Fibroblast of gingiva (primary cell): ENCODE measurements at places on chromosomes 4 and X.
A peak's percentile ranks its signal among the peaks of the same experiment; 100 is the strongest.

- peak; percentile 34 for DNase-seq
These were observed 177.7 kb upstream of the PPARGC1A start for GRCh38 chr4:24067367-24068193.

DNA sequence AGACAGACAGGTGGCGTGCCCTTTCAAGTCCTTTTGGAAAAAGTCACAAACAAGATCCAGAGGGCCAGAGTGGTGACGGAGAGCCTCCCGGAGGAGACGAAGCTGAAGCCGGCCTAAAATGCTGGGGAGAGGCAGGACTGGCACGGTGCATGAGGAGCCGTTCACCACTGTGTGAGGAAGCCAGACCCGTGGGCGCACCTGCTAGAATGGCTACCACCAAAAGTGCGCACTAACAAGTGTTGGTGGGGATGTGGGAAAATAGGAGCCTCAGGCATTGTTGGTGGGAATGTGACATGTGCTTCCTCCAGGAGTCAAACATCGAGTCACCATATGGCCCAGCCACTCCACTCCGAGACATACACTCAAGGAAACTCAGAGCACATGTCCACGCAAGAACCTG, 67.4 kb upstream of the HELT start:
- no peak for DNase-seq

GRCh38 chr4:101711590-101712260, 78.8 kb upstream of the BANK1 start:
- no peak for DNase-seq

DNA sequence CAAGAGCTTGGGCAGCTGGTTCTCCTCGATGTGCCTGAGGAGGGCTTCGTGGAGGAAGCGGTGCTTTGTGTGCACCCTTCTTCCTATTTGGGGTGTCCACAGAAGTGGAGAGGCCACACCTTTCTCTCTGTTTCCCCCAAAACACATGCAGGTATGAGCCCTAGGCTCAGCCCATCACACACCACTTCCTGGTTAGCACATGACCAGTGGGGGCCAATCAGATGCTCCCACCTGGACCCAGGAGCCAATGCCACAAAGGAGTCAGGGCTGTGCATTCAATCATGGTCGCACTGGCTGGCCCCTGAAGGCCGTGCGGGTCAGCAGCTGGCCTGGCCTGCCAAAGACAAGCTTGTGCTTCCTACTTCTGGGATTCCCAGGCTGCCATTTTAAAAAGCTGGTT, 51.4 kb downstream of the PPP2R2C start:
- DNase-seq = no peak

- DNase-seq = peak; percentile 63
These were observed 270.9 kb downstream of the SPRY1 start for GRCh38 chr4:123667496-123667895.

- no peak for DNase-seq
These were observed 2.2 kb upstream of the TMPRSS11E start for GRCh38 chr4:68445111-68445510.

DNA sequence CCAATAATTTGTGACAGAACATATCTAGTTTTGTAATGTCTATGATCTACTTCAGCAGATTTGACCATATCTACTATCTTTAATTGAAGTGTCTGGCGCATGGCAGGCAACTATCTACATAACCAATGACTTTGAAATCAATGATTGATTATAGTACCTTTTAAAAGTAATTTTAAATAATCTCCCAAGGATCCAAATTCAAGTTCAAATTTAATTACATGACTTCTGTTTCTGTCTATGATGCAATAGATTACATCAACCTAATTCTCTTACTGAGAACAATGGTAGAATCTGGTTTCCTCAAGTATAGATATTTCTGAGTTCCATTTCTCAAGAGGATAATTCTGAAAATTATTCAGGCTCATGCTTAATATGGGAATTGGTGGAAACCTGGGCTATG, 177.4 kb upstream of the IL15 start:
- DNase-seq = no peak

GRCh38 chr4:186105647-186106321, 1.3 kb downstream of the FAM149A start:
- no peak for DNase-seq

- no peak for DNase-seq
These were observed 97.1 kb downstream of the JADE1 start for GRCh38 chr4:128906581-128906980.

- no peak for DNase-seq
These were observed 37.9 kb downstream of the RGS12 start for GRCh38 chr4:3330707-3331106.

DNA sequence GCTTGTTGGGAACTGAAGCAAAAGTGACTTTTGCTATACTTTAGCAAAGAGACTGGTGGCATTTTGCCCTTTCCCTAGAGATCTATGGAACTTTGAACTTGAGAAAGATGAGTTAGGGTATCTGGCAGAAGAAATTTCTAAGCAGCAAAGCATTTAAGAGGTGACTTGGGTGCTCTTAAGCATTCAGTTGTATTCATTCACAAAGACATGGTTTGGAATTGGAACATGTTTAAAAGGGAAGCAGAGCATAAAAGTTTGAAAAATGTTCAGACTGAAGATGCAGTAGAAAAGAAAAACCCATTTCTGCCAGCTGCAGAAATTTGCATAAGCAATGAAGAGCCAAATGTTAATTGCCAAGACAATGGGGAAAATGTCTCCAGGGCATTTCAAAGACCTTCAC, 21.6 kb downstream of the AIMP1 start:
- no peak for DNase-seq

DNA sequence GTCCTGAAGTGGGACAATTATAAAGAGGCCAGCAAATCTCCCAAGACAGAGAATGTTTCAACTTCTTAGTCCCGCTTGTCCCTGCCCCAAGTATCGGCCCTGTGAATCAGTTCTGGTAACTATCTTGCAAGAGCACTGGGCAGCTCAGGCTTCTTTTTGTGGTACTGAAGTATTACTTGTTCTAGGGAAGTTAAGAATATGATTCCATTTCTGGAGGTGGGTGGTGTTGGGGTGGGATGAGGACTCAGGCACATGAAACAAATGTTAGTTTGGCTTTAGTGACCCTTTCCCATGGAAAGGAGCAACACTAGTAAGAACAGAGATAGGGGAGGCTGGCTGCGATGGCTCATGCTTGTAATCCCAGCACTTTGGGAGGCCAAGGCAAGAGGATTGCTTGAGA, 28.9 kb downstream of the HOPX start:
- no peak for DNase-seq

GRCh38 chr4:93761286-93761685, 67.3 kb upstream of the ATOH1 start:
- DNase-seq = no peak

DNA sequence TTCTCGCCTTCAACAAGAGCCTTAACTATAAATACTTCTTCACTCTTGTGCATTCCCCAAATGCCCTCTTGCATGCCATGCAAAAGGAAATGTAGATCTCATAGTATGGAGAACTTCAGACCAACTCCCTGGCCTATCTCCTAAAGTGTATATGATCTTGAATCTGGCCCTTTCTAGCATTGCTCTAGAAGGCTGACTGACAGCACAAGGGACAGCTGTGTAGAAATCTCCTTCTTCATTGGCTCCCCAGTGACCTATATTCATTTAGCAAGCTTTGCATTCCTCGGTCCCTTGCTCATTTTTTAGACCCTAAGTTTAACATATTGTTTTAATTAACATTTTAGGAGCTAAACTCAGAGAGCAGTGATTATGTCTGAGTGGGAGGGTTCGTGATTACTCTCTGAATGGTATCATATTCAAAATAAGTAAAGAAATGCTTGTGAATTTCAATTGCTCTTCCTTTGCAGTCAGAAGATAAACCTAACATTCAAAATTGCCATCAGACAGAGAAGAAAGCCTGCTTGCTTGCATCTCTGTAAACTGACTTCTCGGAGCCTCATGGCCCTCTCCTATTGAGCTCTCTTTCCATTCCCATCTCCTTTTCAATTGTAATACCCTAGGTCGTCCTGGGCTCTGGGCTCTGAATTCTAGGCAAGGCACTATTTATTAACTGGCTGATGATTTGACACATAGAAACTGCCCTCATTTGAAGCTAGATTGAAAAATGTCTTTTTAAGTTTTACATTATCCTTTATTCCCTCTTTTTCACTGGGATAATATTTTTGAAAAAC, 120.3 kb upstream of the PRKG2 start:
- peak; percentile 81 for DNase-seq

DNA sequence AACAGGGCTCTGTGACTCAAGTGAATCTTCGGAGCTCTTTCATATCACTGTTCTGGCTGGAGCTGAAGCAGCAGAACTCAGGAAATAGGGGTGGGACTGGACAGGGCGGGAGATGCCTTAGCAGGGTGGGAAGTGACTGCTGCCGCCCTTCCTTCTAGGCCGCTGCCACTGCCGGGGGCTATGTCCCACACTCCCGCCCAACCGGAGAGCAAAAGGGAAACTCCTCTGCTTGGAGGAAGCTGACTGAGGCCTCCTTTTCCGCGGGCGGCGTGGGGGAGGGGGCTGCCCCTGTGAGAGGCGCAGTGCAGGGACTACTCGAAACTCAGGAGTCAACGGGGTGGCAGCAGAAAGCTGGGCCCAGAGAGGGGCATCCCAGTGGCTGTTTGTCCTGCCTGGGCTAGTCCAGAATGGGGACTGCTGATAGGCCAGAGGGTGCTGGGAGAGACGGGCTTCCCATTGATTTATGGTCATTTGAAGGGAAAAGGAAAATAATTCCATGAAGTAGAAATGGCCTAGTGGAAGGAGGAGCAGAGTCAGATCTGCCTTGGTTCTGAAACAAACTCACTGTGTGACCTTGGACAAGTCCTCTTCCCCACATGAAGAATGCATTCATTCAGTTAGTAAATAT, 36.9 kb downstream of the STARD8 start:
- no peak for DNase-seq

DNA sequence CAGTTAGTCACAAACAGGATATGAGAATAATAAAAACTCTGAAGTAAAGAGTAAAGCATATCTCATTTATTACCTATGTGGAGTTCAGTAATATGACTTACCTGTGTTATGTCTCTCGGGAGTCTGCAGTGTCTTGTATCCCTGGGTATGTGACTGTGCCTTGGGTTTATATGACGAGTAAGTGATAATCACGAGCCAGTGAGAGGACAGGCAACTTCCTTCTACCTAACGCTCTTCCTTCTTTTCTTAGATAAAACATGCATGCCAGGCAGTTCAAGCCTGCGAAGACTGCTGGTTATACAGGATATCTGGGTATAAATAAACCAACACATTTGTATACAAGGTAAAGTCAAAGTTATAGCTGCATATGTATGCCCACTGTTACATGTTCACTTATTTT, at the start of gene HPGDS:
Gene HPGDS (minus strand): TSS at position 143 of the 400 bp plus-strand sequence. CDS start 8,207 bp downstream, outside the sequence.
- DNase-seq = no peak

GRCh38 chrX:124300405-124300804, 32.1 kb upstream of the TEX13D start:
- DNase-seq = no peak

DNA sequence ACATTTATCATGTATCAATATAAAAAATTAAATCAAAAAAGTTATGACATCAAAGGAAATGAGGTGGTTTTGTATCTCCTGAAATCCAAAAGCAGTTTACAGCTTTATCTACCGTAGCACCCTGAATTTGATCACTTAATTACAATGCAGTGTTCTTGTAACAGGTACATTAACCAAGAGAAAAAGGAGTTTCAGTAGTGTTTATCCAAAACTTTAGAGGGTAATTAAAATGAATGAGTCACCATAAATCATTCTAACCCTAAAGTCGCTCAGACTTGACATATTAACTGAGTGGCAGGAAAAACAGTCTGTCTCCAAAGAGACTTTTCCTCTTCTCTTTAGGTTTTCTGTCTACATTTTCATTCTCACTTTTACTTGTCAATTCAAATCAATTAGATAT, 907.6 kb upstream of the EPHA5 start:
- no peak for DNase-seq

GRCh38 chr4:120844528-120844921, 78.0 kb downstream of the PRDM5 start:
- DNase-seq = no peak

GRCh38 chrX:136344320-136344719, 43.6 kb downstream of the ADGRG4 start:
- DNase-seq = no peak

GRCh38 chr4:92099861-92100260, 203.9 kb upstream of the GRID2 start:
- DNase-seq = peak; percentile 22

DNA sequence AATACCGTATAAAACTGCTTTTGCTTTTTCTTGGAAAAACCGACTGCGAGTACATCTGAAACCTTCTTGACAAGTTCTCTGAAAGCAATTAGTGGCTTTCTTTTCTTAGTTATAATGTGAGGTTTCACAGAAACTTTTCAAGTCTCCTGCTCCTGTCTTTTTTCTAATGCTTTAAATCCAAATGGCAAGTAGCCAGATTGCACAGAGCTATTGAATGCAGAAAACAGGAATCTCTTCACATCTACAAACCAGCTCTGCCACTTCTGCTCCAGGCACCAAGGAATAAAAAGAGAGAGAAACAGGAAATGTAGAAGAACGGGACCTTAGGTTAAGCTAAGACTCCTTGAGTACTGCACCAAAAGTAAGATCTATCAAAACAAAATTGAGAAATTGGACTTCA, 267.3 kb upstream of the TET2 start:
- DNase-seq = no peak

DNA sequence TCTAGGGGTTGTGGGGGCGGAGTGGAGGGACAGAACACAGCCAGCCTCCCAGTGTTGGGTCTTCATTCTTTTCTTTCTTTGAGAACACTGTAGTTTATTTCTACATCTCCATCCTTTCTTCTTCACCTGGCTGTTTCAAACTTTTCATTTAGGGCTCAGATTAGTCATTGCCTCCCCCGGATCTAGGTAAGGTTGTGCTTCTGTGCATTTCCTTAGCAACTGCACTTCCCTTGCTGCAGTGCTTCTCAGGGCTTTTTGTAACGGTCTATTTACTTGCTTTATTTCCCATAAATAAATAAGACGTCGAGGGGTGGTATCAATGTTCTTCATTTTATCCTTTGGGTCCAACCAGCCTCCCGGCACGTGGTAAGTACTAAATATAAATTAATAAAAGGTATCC, 31.3 kb downstream of the ADGRL3 start:
- no peak for DNase-seq

- no peak for DNase-seq
These were observed 25.5 kb downstream of the PTPN13 start for GRCh38 chr4:86619656-86620055.

GRCh38 chr4:183589461-183590099, 69.4 kb downstream of the RWDD4 start:
- DNase-seq = no peak

DNA sequence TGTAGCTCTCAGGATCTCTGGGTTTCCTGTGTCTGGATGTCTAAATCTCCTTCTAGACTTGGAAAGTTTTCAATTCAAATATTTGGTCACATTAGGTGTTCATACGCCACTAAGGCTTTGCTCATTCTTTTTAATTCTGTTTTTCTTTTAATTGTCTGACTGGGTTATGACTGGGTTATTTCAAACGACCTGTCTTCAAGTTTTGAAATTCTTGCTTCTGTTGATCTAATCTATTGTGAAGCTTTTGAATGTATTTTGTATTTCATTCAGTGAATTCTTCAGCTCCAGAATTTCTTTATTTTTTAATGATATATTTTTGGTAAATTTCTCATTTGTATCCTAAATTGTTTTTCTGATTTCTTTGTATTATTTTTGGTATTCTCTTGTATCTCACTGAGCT, 81.0 kb upstream of the PCDH10 start:
- DNase-seq = no peak

GRCh38 chr4:186953599-186954260, 230.1 kb upstream of the FAT1 start:
- no peak for DNase-seq

- DNase-seq = no peak
These were observed 135.8 kb upstream of the DGKK start for GRCh38 chrX:50606300-50606950.

- no peak for DNase-seq
These were observed 23.0 kb upstream of the DHX15 start for GRCh38 chr4:24607334-24607733.
